ENCODE measurements at places on chromosomes 2 and 18. TPM values are rescaled to one million over a fixed set of nuclear protein-coding genes. Genes with fewer than 3 reads are reported as not detected.

- no peak for DNase-seq
These were observed 3.6 kb downstream of the COL5A2 start for GRCh38 chr2:189175869-189176433.

The RAB12 gene
- total RNA-seq: 61.3 TPM

The ALPG gene
- not detected for total RNA-seq

The MYO3B gene
- under 0.01 TPM for total RNA-seq

DNA sequence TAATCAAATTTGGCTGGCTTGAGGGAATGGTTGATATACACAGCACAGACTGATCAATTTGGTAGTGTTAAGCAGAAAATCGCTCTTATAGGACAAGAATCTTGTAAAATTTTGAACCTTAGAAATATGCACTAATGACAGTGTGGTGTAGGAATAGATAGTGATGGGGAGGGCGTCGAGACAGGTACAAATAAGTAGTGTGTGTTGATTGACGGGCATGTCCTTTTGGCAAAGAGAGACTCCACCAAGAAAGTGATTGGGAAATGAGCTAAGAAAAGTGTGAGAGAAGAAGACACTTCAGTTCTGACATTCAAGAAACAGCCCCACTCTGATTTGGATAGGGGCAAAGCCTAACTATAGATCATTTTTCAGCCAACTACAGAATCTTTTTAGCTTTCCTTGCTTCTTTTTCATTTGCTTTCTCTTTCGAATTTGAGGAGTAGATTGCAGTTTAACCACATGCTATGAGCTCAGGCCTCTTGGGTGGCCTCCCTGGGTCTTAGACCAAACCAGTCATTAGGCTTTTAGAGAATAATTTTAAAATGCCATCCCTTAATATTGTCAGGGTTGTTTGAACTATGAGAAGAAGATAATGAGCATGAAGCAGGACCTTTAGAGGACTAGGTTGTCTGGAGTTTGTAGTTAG is 127.1 kb downstream of the CERS6 start:
- no peak for DNase-seq

The CTIF gene
- total RNA-seq: 16.1 TPM

The CNDP1 gene
- total RNA-seq: not detected

The CCDC102B gene
- 1.6 TPM for total RNA-seq

DNA sequence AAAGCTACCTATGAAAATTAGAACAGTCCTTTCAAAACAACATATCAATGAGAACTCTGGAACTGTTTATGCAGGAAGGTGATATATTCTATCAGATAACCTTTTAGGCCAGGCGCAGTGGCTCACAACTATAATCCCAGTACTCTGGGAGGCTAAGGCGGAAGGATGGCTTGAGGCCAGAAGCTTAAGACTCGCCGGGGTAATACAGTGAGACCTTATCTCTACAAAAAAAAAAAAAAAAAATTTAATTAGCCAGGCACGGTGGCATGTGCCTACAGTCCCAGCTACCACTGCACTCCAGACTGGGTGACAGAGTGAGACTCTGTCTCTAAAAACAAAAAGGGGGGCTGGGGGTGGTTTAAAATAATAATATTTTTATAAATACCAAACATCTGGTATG is 77.9 kb downstream of the OSBPL1A start:
- DNase-seq: no peak

The B4GALT6 gene
- 2.4 TPM for total RNA-seq

Data from bronchial epithelial cell (primary cell).